ENCODE measurements at places on chromosomes 2 and 18.
A peak's percentile ranks its signal among the peaks of the same experiment; 100 is the strongest.

DNA sequence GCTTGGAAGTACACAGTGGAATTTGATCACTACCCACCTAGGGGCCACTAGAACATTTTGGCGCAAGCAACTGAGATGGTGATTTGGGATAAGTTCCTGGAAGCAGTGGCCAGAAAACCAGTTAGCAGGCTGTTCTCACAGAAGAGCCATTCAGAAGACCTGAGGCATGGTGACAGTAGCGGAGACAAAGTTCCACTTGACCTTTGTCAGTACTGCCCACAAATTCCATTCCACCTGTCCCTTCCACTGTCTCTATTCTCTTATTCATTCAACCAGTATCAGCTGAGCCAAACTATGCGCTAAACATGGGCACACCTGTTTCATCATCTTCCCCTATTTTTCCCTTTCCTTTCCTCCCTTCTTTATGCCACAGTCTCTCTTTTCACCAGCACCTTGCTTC, 59.2 kb upstream of the PPP1CB start:
- no peak for DNase-seq

- DNase-seq = no peak
These were observed 83.7 kb downstream of the FMNL2 start for GRCh38 chr2:152418688-152419087.

- no peak for DNase-seq
These were observed 6.5 kb downstream of the IL1B start for GRCh38 chr2:112829961-112830681.

DNA sequence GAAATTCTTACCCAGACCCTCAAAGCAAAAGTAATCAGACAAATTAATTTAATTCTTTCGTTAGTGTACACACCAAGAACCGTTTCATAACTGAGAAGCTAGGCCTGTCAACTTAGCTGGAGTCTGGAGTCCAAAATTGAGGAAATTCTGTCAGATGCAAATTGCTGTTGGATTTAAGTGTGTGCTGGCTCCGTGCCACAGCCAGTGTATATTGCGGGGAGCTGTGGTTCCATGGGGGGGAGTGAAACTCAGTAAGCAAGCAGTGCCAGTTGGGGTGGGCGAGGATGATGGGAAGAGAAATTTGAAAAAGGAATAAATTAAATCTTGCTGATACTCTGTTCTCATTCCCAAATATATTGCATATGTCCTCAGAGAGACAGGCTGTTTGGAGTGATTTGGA, 4.0 kb downstream of the ARPC2 start:
- no peak for DNase-seq

DNA sequence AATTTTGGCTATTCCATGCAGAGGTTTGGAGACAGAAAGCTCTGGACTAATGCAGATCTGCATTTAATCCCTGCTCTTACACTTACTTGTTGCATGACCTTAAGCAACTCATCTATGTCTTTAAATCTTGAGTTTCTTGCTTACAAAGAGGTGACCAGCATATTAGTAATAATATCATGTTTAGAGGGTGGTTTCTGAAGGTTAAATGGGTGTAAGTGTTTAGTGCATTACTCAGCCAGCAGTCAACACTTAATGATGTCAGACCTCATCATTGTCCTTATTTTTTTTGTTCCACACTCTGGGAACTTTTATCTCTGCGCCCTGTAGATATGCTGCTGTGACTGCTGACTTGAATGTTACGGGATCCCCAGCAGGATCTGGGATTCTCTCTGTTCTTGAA, 1.7 kb downstream of the IL1RL1 start:
- DNase-seq = peak; percentile 76

DNA sequence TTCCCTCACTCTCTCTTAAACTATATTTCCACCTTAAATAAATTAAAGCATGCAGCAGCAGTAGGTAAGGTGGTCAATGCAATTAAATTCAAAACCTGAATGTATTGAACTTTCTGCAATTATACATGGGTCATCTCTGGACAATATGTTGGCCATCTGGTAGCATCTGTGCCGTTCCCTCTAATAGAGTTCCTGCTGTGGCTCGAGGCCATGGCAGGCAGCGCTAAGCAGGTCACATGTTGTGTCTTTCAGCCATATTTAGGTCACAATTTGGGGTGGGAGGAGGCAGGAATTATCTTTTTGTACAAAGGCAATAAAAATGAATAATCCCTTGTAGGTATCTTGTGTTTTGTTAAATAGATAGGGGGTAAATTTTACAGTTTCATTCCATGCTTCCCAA, 676.2 kb downstream of the ZEB2 start:
- DNase-seq = no peak

- no peak for DNase-seq
These were observed 109.1 kb downstream of the CDK15 start for GRCh38 chr2:201915446-201915845.

DNA sequence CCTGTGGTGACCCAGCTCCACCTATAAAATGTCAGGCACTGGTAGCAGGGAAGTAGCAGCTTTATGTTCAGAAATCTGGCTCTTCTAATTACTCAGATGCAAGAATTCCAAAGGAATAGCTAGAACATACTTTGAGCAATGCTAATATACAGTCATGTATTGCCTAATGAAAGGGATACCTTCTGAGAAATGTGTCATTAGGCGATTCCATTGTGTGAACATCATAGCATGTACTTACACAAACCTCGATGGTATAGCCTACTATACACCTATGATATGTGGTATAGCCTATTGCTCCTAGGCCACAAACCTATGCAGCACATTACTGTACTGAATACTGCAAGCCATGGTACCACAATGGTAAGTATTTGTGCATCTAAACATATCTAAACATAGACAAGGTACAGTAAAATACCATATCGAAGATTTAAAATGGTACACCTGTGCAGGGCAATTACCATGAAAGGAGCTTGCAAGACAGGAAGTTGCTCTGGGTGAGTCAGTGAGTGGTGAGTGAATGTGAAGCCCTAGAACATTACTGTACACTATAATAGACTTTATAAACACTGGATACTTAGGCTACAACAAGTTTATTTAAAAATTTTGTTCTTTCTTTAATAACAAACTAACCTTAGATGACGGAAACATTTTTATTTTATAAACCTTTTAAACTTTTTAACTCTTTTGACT, 50.3 kb upstream of the ETAA1 start:
- DNase-seq = no peak

DNA sequence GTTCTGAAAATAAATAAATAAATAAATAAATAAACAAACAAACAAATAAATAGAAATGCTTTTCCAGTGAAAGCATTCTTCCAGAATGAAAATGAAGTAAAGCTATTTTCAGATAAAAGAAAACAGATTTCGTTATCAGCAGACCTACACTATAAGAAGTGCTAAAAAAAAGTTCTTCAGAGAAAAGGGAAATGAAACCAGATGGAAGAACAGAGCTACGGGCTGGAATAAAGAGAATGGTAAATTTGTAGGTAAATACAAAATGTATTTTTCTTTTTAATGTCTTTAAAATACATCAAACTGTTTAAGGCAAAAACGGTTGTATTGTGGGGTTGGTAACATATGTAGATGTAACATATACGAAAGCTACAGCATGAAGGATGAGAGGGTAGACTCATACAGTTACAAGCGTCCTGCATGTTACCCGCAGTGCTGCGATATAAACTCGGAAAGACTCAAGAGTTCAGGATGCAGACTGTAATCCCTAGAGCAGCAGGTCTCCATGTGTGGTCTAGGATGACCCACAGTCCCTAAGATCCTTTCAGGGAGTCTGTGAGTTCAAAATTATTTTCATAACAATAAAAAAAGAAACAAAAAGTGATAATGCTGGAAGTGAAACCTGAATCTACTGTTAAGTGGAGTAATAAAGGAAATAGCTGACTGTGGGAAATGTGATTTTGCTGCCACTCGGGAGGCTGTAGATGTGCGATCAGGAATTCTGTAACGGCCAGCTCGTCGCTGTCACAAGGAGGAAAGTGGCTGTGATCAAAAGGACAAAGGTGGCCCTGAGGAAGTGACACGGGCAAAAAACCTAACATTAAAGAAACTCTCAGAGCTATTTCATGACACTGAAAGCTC, 5.3 kb upstream of the RAB12 start:
- DNase-seq = no peak

- no peak for DNase-seq
These were observed 509.6 kb downstream of the CMPK2 start for GRCh38 chr2:6355886-6356761.

- DNase-seq = no peak
These were observed 600.3 kb upstream of the GCFC2 start for GRCh38 chr2:76310894-76311633.

DNA sequence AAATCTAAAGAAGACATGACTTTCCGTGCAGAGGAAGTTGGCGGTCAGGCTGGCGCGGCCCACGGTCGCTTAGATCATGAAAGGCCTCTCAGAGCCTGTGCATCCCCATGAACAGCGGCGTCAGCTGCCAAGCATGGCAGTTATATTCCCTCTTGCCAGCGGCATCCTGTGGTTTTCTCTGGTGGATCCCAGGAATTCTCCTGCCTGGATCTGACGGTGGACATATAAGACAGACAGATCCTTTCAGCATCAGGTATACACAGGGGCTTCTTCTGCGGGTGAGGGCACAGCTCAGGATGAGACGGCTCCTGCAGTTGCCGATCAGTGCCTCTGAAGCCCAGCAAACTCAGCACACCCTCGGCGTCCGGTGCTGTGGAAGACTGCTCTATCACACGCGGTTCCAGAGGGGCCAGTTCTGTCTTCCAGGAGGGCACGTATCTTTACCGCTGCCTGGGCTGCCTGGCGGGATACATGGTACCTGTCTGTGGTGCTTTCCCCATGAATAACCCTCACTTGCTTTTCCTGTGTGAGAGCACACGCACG, 157.8 kb downstream of the LDLRAD4 start:
- no peak for DNase-seq

DNA sequence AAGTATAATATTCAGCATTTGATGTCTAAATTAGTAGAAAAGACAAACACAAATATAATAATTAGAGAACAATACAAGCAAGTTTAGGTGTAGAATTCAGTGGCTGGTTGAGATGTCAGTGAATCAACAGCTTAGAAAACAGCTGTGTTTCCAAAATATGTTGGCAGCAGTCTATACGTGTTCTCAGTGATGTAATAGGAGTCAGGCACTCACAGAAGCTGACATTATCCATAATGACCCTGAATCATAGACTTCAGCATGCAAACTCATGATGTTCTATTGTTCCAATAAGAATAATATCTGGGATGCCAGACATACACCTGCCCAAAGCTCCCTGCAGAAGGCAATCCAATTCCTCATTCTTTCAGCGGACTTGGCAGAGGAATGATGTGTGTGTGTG, 164.7 kb downstream of the SLC8A1 start:
- DNase-seq = no peak

- DNase-seq = peak; percentile 1
These were observed 228.7 kb downstream of the ARHGAP15 start for GRCh38 chr2:143357966-143358365.

DNA sequence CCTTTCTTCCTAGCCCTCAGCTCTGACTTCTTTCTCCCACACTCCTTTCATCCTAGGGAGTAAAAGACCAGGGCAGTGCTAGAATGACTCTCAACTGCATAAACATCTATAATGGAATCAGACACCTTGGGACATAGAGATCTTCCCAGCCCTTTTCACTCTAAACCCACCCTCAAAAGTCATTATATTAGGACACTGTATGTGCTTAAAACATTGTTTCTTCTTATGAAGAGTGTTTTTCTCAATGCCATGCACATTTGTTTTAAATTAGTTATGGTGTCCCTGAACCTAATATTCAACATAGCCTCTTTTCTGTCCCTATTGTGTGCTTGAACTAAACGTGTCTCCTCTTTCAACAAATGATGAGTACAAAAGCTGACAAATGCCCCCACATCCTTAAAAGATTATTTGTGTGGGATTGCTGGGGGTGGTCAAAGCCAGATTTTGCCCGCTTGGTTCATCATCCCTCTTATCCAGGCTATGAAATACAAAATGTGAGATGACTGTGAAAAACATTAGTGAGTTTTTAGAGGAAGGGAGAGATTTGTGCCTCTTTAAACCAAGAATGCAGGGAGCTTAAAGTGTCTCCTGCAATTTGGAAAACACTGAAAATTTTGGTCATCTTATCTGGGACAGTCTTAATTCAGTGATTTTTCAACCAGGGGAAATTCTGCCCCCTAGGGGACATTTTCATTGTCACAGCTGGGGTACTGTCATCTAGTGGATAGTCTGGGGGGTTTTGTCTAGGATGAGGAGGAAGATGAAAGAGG, 29.0 kb downstream of the SERPINB5 start:
- DNase-seq = peak; percentile 23

DNA sequence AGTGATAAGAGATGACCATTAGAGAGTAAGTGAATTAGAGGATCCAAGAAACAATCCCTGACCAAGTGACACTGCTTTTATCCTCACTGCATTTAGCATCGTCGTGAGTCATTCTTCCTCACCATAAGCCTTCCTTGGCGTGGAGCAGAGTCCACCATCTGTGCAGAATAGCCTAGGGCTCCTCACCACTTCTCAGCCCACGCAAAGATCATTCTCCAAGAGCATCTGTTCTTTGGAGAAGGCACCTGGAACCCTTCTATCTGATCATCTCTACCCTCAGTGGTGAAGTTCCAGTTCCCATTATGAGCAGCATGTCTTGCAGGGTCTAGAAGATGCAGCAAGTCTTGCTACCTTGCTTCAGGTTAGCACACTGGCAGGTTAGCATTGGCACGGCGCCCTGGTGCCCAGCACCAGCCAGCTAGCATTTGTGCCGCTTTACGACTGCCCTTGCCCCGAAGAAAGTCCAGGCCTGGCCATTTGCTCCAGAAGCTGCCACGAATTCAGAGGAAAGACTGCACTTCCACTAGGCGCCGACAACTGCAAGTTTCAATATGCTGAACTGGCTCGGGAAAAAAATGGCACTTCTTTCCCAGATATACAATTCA, 225.8 kb downstream of the TTC32 start:
- DNase-seq = no peak

- DNase-seq = no peak
These were observed 440.5 kb upstream of the SMIM21 start for GRCh38 chr18:75868031-75868430.

DNA sequence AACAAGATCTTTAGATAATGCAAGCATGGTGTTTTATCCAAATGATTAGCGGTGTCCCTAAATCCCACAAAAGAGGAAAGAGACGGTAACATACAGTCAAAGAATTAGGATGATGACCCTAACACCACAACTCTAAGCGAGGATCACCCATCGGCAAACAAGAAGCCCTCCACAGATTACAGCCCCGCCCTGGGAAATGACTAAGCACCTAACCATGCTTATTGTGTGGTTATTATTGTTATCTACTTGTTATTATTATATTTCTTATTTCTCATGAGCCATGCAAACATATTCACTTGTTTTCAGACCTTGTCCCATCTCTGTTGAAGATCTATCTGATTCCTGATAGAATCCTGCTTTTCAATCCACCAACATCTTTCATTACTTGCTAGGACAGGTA, 651.3 kb downstream of the NYAP2 start:
- DNase-seq = no peak

DNA sequence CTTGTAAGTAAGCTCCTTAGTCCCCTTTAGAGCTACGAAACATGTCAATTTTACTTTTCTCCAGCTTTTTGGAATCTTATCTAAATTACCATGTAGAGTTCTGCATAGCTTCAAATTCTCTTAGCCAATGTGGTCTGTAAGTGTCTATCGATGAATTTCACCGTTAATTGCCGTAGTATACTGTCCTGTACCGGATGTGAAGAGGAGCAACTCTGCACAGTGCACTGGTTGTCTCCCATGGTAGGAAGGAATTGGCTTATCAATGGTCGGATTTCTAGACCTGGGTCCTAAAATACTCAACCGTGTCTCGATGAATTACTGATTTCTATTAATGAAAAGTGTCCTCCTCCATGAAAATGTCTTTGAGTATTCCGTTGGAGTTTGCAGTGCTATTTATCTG, 1.9 kb downstream of the NOP58 start:
- no peak for DNase-seq
